ENCODE measurements at places on chromosomes 12 and 14. TPM values are rescaled to one million over a fixed set of nuclear protein-coding genes. Genes with fewer than 3 reads are reported as not detected.
A peak's percentile ranks its signal among the peaks of the same experiment; 100 is the strongest.

GRCh38 chr14:23910101-23910875 lies 43.3 kb upstream of the DHRS4 start:
- no peaks in the 10 kb centered on the region for H3K36me3 ChIP-seq
- H3K27me3 ChIP-seq, result peaks cover 9% of the 10 kb centered on the region
- no peak overlapping the region for H3K4me3 ChIP-seq
- no peak for DNase-seq
- no peak overlapping the region for H3K27ac ChIP-seq

DNA sequence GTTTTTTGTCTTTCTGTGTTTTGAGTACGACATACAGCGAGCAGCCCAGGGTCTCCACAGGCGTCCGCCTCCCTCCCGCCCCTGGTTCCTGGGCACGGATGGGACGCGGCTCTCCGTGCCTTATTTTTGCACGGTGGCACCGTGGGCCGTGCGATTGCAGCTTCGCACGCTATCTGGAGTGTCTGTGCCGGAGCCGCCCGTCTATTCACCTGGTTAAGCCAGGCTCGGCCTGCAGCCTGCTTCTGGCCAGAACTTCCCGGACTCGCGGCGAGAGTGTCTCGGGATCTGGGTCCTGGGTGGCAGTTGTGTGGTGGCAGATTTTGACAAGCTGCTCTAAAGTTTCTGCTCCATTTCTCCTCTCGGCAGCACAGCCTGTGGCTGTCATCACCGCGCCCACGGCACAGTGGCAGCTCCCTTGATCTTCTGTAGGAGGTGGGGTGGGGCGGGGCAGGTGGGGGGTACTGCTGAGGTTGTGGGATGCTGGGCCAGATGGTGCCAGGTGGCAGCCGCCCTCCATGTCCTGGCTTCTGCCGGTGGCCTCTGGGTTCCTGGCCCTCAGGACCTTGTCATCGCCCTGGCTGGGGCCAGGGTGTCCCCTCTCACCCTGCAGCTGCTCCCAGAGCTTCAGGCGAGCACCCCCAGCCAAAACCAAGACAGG lies 2.9 kb downstream of the MMP17 start:
- H3K27me3 ChIP-seq, result peaks cover 34% of the 10 kb centered on the region
- H3K4me1 ChIP-seq, result no peaks in the 10 kb centered on the region
- no peak overlapping the region for H3K27ac ChIP-seq
- DNase-seq, result no peak
- no peaks in the 10 kb centered on the region for H3K36me3 ChIP-seq
- peak overlapping the region; percentile 62 for H3K4me3 ChIP-seq

- H3K36me3 ChIP-seq, result no peaks in the 10 kb centered on the region
- H3K27me3 ChIP-seq, result no peaks in the 10 kb centered on the region
- no peak overlapping the region for H3K4me3 ChIP-seq
- H3K4me1 ChIP-seq, result no peaks in the 10 kb centered on the region
- DNase-seq, result no peak
Observed at GRCh38 chr12:99130808-99131553, 485.9 kb downstream of the APAF1 start.

VPS33A gene
- 25.6 TPM for total RNA-seq

- H3K27ac ChIP-seq, result no peak overlapping the region
- H3K4me3 ChIP-seq, result no peak overlapping the region
- H3K36me3 ChIP-seq, result no peaks in the 10 kb centered on the region
- no peaks in the 10 kb centered on the region for H3K4me1 ChIP-seq
Observed at GRCh38 chr14:33767586-33768457, 183.1 kb downstream of the EGLN3 start.

GRCh38 chr14:66572826-66573225 lies 64.9 kb downstream of the GPHN start:
- H3K4me3 ChIP-seq, result no peak overlapping the region
- H3K27ac ChIP-seq, result no peak overlapping the region
- no peak for DNase-seq
- H3K36me3 ChIP-seq, result peaks cover 12% of the 10 kb centered on the region
- no peaks in the 10 kb centered on the region for H3K4me1 ChIP-seq

CCDC196 gene
- not detected for total RNA-seq

DNA sequence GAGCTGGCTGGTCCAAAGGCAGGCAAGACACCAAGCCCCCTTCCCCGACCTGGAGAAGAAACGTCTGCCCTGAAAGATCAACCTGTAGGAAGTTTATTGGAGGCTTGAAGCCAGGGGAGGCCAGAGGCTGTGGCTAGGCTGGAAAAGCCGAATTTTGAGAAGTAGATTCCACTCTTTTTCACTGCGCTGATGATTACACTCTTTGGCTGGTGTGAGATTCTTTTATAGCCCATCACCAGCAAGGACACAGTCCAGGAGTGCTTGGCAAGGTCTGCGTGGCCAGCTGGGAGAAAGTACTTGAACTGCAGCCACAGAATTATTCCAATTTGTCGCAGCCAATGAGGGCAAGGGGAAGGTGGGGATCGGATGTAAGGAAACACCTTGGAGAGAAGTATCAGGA lies 45.0 kb downstream of the SYNE3 start:
- peaks cover 15% of the 10 kb centered on the region for H3K4me1 ChIP-seq
- DNase-seq, result no peak

DNA sequence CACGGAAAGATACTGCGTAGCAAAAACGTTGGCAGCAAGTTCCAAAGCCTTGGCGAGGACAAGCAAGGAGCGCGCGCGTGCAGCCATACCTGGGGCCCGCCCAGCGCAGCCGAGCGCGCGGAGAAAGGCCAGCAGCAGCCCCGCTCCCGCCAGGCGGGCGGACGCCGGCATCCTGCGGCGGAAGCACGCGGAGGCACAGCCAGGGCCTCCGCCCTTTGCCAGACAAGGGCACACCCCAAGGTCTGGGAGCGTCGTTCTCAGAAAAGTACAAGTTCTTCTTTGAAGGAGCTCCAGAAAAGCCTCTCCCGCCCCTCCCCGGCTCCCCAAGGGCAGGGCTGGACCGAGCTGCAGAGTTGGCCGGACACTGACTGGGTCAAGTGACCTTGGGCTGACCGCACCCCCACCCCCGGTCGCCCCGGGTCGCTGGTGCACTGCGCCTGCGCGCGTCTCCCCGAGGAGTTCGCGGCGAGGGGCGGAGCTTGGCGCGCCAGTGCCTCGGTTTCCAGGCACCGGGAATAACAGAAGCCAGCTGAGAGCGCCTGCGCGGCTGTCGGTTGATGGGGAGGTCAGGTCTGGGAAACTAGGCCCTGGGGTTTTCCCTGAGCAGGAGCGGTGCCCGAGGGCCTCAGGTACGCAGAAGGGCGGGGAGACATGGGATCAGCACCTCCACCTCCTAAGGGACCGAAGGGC lies at the start of gene ZC2HC1C:
TSS of gene ZC2HC1C (plus strand) at position 521 of the 690 bp plus-strand sequence. CDS start 933 bp downstream, outside the sequence.
- peak within 1 kb of the TSS; percentile 66 for H3K27ac ChIP-seq
- DNase-seq, result peak; percentile 65
- no peaks in the 10 kb centered on the region for H3K27me3 ChIP-seq
- H3K4me1 ChIP-seq, result peaks cover 5% of the 10 kb centered on the region
- H3K4me3 ChIP-seq, result no peak within 1 kb of the TSS
- H3K36me3 ChIP-seq, result no peaks in the 10 kb centered on the region

CHST11 gene
- 69.8 TPM for total RNA-seq

DNA sequence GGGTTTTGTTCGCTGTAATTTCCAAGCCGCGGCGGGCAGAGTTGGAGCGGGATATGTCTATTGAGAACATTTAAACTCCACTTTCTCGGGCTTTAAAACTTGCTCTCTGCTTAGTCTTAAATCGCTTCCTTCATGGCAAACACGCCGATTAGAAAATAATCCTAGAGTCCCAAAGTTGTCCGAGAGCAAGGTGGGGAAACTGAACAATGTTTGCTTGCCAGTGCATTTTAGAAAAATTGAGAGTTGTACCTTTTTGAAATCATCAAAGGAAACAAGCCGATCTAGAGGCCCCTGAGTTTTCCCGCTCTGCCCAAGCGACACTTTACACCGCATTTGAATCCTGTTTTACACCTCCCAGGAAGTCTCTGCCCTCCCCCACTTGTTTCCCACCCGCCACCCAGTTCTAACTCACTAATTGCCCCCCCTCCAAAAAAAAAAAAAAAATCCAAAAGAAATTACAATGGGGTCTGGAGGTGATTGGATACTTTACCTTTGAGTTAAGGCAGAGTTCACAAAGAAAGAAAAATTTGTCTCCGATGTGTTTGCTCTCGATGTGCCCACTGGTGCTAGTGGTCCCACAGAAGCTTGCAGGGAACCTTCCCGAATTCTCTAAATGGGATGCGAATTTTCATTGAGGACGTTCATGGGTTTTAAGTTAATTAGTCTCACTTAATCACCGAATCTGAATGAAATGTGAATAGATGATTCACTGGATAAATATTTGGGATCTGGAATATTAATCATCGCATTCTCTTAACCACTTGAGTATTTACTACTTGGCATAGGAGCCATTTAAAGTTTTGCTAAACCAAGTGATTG lies 2.3 kb downstream of the HMGA2 start:
- no peak for DNase-seq
- no peak overlapping the region for H3K27ac ChIP-seq
- H3K36me3 ChIP-seq, result peaks cover 2% of the 10 kb centered on the region
- H3K4me1 ChIP-seq, result peaks cover 15% of the 10 kb centered on the region

GRCh38 chr12:54603872-54604271 lies 15.4 kb upstream of the PPP1R1A start:
- no peak for DNase-seq
- no peaks in the 10 kb centered on the region for H3K36me3 ChIP-seq
- peaks cover 13% of the 10 kb centered on the region for H3K27me3 ChIP-seq
- peaks cover 7% of the 10 kb centered on the region for H3K4me1 ChIP-seq
- H3K4me3 ChIP-seq, result no peak overlapping the region

All from activated T-helper 1 cell treated with anti-CD3 and anti-CD28 coated beads, Interleukin-12 subunit alpha, Interleukin-12 subunit beta, Interleukin-2, Interleukin-4 antibody, amounts not matched to agents 30 ng/mL and 10 ng/mL and 1 ng/mL, durations not matched to agents 14 hours and 24 hours and 36 hours (primary cell).